ENCODE measurements at places on chromosomes 1 and 21. TPM values are rescaled to one million over a fixed set of nuclear protein-coding genes. Genes with fewer than 3 reads are reported as not detected.

The TMPRSS15 gene
- not detected for total RNA-seq

The RLF gene
- 16.9 TPM for total RNA-seq

The FAM110D gene
- 4.2 TPM for total RNA-seq

The SERTAD4 gene
- total RNA-seq, result 2.7 TPM

The RNU1-3 gene
- total RNA-seq, result 19,908 TPM

The CELA3A gene
- total RNA-seq, result not detected

The C1orf56 gene
- total RNA-seq, result 5.2 TPM

The STIL gene
- total RNA-seq, result 3.9 TPM

The PRKAA2 gene
- total RNA-seq, result 3.7 TPM

The ITGB3BP gene
- 11.8 TPM for total RNA-seq

The NUDT4B gene
- not detected for total RNA-seq

The S100A9 gene
- 4,658 TPM for total RNA-seq

The FCRLA gene
- total RNA-seq, result not detected

The RSBN1 gene
- 24.1 TPM for total RNA-seq

The FMO1 gene
- 6.4 TPM for total RNA-seq

The SLC2A5 gene
- 8.1 TPM for total RNA-seq

The RPE65 gene
- not detected for total RNA-seq

The BCAS2 gene
- 28.5 TPM for total RNA-seq

The RXFP4 gene
- total RNA-seq, result not detected

The PIGK gene
- total RNA-seq, result 12.8 TPM

The COL6A2 gene
- total RNA-seq, result 535 TPM

The S100A7A gene
- not detected for total RNA-seq

The GSTM5 gene
- 21.1 TPM for total RNA-seq

The OR6K3 gene
- total RNA-seq, result not detected
